ENCODE measurements at places on chromosomes 3 and 15.

DNA sequence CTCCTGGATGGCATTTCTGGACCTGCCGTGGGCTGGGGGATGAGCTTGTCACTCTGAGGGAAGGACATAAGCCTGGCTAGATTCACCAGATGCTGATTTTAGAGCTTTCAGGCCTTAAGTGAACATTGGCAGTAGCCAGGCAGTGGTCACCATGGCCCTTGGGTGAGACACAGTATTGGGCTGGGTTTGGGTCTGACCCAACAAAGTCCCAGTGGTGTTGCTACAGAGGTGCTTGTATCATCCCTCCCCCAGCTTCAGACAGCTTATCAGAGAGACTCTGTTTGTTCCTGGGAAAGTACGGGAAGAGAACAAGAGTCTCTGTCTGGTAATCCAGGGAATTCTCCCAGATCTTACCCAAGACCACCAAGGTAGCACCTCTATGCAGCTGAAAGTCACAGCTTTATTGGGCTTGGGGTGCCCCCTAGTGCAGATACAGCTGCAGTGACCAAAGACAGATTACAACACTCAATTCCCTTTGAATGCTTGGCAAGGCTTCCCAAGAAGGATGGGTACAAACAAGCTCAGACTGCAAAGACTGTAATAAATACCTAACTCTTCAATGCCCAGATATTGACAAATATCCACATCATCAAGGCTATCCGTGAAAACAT lies 9.8 kb upstream of the RUVBL1 start:
- no peak for DNase-seq

DNA sequence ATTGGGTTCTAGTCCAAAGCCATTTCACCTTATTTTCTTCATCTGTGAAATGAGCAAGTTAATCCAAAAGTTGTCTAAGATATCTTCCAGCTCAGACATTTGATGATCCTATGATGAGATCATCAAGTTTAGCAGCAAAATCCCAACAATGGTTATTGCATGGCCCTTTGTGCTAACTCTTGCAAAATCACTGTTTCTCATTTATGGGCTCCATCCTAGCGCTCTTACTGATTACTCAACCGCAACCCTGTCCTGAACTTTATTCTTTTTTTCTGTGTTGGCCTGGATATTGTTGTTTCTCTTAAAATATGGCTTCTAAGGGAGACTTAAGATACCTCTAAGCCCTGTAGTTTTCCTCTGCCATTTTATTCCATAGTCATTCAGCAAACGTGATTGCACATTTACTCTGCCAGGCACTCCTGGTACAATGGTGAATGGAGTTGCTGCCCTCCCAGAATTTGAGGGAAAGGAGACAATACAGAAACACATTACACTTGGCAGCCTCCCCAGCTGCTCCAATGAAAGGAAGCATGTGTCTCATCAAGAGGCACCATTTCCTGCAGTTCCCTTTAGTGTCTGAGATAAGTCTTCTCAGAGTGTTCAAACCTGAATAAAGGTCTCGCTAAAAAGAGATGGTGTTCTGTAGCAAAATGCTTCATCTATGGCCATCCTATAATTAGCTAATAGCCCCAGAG lies 4.4 kb downstream of the GXYLT2 start:
- peak; percentile 83 for DNase-seq

- DNase-seq = no peak
These were observed 828.2 kb upstream of the CFAP20DC start for GRCh38 chr3:59878038-59878427.

DNA sequence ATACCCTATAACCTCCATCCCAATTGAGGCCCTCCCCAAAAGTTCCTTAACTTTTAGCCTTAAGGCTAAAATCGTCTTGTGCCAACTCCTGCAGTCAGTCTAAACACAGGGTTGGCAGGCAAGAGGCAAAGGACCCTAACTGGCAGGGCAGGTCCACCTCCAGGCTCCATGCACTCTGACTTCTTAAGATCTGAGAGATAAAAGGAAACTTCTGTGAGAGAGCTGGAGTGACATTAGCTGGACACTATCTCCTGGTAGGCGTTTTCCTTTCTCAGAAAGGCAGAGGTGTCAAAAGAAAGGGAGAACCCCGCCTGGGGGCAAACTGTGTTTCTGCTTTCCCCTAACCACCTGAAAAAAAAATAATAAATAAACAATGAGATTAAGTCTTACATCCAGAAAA lies 3.6 kb downstream of the CHSY1 start:
- DNase-seq = no peak

GRCh38 chr3:135238871-135239614 lies 444.0 kb downstream of the EPHB1 start:
- no peak for DNase-seq

DNA sequence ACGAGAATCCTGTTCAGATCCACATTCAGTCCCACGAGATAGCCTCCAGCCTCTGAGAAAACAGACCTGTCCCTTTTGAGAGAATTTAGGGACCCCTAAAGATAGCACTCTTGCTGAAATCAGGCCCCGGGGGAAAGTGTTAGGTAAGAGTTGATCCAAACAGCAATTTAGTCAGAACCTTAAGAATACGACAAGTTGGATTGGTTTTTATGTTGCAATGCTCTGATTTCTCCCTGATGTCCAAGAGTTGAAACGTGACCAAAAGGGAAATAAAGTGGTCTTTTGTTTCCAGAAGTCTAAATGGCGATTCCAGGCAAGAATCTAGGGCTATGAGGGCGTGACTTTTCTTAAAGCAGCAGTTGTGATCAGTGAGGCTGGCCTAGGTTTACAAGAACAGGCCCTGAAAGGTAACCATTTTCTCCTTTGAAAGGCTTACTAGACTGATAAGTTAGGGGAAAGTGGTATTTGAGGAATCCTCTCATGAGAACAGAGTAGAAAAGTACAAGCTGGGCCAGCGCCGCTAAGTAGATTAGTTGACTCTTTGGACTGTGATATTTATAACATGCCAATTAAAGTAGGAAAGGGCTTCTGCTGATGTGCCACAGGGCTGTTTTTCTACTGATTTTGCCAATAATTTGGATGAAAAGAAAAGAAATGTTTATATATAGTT lies 4.9 kb downstream of the MAN2A2 start:
- no peak for DNase-seq

Measured in GM04504 (cell line).